ENCODE measurements at places on chromosomes 7 and 10.

- DNase-seq, result no peak
These were observed 8.3 kb downstream of the VSTM2A start for GRCh38 chr7:54550471-54550870.

DNA sequence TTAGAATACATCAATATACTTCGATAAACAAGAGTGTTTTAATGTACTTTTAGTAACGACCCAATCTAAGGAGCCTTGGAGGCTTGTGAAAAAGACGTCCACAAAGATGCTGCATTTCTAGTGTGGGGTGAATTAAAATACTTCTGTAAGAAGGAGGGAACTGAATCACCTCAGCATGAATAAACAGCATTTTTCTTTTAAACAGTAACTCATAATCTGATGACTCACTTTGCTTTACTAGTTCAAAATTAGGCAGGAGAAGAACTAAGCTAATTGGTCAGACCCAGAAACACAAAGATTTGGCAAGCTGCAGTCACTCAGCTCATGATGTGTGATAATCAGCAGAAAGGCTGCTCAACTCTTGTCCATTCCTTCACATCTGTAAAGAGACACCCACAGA, 24.2 kb downstream of the NCOA4 start:
- no peak for DNase-seq

GRCh38 chr10:5268743-5269142, 72.1 kb downstream of the AKR1C4 start:
- DNase-seq, result no peak

- DNase-seq, result no peak
These were observed 179.1 kb downstream of the PRKCQ start for GRCh38 chr10:6400821-6401465.

GRCh38 chr7:98137134-98137825, 30.6 kb downstream of the LMTK2 start:
- no peak for DNase-seq

GRCh38 chr7:7077945-7078344, 104.4 kb upstream of the C1GALT1 start:
- DNase-seq, result no peak

DNA sequence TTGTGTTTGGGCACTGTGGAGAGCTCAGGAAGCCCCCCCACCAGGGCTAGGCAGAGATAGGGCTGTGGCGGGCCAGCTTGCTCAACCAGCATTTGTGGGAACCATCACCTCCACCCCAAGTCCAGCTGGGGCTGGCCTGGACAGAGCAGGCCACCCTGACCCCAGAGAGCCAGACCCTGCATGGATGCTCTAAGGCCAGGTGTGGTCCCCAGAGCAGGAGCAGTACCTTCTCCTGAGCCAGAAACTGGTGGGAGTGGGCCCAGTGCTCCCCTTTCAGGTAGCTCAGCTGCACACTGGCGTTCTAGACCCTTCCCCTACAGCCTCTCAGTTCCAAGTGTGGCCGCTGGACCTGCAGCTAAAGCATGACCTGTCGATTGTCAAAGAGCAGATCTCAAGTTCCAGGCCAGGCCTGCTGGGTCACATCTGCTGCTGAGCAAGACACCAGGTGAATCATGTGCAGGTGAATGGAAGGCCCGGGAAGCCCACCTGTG, 57.2 kb downstream of the RASGEF1A start:
- DNase-seq, result no peak

DNA sequence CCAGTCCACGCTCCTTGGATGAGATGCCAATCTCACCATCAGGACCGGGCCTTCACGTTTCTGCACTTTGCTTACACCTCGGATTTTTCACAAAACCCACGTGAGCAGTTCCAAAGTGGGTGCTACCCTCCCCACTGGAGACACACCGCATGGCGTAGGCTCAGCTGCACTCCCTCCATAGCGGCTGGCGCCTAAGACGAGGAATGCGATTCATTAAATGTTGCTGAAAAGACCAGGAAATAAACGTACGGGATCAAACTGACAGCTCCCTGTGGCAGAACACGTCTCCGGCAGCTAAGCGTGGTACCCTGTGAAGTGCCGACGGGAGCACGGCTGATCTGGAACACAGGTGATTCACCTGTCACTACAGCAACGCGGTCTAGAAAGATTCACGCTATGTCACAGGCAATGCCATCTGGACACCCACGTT, 209.0 kb downstream of the DIP2C start:
- no peak for DNase-seq
